ENCODE measurements at places on chromosomes 5 and 9.

DNA sequence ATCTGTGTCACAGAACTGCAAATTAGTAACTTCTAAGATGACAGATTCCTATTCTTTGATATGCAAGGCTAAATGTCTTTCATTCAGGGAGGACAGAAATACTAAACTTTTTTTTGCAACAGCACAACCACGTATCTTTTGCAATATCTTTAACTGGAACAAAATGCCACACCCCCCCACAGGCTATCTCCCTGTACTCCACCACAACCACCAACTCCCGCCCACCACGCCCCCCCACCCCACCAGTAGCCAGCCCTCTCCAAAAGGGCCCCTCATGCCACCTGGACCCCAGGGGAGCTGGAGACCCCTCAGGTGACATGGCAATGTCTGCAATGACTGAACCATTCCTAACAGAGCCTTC lies 131.8 kb downstream of the ROR2 start:
- no peak for DNase-seq

- no peak for DNase-seq
Observed at GRCh38 chr9:84139296-84140070, 158.9 kb downstream of the RMI1 start.

DNA sequence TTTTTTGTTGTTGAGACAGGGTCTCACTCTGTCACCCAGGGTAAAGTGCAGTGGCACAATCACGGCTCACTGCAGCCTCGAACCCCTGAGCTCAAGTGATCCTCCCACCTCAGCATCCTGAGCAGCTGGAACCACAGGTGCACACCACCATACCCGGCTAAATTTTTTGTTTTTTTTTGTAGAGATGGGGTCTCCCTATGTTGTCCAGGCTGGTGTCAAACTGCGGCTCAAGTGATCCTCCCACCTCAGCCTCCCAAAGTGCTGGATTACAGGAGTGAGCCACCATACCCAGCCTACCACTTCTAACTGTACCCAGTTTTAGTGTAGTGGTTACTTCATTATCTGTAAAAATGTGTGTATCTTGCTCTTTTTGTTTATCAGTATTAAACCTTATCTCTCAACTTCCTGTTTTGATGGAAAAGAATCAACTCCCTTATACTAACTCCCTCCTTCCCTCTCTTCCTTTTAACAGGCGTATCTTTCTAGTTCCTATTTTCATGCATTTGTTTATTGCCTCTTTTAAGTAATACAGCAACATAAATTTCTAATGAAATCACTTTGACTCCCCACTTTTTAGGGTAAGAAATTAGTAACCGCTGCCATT lies 33.1 kb downstream of the GRAMD2B start:
- no peak for DNase-seq

GRCh38 chr5:123701511-123702200 lies 189.7 kb downstream of the CSNK1G3 start:
- DNase-seq = no peak

GRCh38 chr9:110206389-110206788 lies 1.6 kb downstream of the C9orf152 start:
- DNase-seq = no peak

- no peak for DNase-seq
Observed at GRCh38 chr9:97980479-97980803, 2.7 kb upstream of the ANP32B start.

GRCh38 chr5:138444774-138445546 lies 6.1 kb downstream of the REEP2 start:
- DNase-seq = no peak

- DNase-seq = no peak
Observed at GRCh38 chr5:43171451-43171850, 20.6 kb upstream of the NIM1K start.

DNA sequence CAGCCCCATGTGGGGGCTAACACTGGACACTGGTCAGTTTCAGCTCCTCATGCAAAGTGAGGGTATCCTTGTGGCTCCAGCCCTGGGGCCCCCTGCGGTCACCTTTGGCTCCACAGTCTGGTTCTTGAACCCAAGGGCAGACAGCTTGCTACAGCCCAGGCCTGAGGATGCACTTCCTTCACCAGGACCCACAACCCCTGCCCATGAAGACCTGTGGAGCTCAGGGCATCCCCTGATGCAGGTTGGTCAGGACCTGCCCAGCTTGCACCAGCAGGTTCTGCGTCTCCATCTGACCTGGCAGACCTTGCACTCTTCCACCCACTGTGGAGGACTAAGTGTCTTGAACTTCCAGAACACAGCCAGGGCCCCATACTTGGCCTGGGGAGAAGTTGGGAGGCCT lies 3.7 kb upstream of the MRNIP start:
- no peak for DNase-seq

All from NCI-H82 (cell line).